NCI-H1436 (cell line): ENCODE measurements at places on chromosomes 6 and 20.

DNA sequence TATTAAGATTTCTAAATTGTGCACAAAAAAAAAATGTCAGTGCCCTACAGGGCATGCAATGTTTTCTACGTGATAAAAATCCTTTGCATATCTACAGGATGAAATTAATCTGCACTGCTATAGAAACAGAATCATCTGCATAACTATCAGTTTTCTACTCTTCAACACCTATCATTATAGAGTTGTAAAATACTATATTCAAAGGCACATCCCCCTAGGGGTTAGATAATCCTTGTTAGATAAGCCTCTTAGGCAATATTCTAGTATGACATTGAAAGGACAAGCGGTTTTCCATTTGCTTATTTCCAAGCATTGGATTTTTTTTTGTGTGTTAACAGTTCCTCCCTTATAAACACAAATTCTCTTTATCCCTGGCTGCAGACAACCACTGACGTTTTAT lies 98.7 kb upstream of the LAMA2 start:
- no peak for DNase-seq

DNA sequence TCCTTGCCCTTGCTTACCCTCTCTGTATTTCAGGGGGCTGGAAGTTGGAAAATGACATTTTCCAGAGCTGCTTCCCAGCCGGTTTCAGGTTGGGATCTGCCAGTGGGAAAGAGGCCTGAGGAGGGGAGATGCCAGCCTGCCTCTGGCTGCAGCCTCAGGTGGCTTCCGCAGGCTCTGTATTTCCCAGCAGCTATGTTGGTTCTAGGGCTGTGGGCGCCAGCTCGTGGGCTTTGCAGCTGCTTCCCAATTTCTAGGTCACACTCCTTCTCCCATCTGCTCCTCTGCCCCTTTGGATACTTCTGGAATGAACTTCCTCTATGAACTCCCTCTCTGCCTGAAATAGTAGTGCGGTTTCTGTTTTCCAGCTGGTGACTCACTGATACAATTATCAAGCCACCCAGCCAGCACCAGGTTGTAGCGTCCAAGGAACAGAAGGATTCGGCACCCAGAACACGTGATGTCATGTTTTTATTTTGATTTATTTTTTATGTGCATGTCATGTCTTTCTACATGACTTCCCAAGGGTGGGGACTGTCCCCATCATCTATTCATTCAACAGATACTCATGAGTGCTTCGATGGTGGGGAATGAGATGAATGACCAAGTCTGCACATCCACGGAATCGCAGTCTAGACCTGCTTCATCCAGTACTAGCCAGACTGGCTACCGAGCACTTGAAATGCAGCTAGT lies 38.0 kb downstream of the TGM2 start:
- DNase-seq: no peak

- DNase-seq: peak; percentile 71
Observed at GRCh38 chr6:81752084-81752920, at the start of gene TENT5A. TSS of gene TENT5A (minus strand) at chr6:81752681. CDS start at chr6:81752141, 540 bp downstream.

DNA sequence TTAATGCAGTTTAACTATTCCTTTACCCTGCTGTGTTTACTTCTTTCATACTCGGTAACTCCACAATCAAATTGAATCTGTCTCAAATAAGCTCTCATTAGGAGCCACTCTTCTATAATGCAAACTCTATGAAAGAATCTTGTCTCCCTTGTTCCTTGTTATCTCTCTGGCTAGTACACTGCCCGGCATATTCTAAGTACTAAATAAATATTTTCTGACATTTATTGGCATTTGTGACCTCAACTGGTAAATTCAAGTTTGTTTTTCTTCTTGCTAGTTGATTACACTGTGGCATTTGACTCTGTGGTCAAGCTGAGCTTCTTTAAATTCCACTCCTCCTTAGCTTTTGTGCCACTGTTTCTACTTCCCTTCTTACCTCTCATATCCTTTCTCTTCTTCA lies 237.6 kb upstream of the KHDRBS2 start:
- no peak for DNase-seq

- no peak for DNase-seq
Observed at GRCh38 chr6:30234356-30234755, 21.1 kb upstream of the TRIM26 start.
